LHCN-M2 (cell line): ENCODE measurements at places on chromosomes 12 and 14. TPM values are rescaled to one million over a fixed set of nuclear protein-coding genes. Genes with fewer than 3 reads are reported as not detected.

Gene TSPAN11
- 0.17 and 0.32 TPM in 2 replicates for total RNA-seq

Gene ORAI1
- 11.4 and 15.5 TPM in 2 replicates for total RNA-seq

DNA sequence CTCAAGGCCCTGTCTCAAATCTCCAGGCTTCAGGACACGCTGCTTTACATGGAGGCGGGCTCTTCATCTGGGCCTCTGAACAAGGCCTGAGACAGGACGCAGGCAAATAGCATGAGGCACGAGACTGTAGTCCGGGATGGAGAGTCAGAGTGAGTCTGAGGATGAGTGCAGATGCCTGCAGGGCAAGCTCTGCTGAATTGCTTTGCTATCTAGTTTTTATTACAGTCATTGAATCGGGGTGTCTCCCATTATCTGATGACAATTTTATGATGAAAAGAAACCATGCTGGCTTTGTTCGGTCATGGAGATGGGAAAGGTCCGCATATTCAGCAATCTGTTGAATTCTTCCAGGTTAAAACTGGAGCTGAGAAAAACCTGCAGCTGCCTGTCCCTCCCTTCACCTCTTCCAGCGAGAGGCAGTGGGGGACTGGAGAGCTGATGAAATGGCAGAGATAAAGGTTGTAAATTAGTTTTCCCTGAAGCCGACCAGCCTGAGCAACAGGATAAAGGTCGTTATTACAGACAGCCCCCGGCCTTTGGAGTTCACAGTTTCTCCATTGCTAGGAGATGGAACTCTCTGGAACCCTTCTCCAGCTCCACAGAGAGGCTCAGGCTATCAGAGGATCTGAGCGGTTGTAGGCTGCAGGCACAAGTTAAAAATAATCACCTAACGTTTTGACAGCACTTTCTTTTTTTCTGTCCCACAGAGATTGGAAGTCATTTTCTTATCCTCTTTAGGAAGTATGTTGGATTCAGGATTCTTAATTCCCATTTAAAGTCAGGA lies 1.3 kb upstream of the ADGRD1 start:
- DNase-seq, result no peak

DNA sequence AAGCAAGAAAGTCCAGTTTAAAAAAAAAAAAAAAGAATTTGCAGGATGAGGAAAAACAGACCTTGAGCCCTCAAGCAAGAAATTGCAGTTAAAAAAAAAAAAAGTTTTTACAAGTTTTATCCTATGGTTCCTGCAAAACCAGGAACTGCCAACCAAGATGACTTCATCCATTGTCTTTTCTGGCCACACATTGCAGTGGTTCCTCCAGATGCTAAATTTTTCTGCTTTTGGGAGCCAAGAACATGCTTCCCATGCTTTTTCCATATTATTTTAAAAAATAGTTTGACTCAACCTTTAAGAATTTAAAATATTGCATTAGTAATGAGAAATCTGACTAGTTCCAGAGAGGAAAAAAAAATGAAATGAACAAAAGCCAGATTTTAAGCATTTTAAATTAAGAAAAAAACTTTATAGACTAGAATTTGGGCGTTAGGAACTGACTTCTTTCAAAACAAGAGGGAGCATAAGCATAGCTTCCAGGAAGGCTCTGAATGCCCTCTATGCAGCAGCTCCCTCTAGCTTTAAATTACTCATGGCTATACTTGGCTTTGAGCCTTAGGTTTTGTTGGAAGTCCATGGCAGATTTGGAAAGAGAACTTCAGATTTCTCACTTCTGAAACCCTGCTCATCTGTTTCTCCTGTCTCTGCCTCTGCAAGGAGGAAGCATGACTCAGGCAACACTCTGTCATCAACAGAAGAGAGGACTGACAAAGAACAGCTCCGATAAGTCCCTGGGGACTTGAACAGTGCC lies 124.5 kb downstream of the GPR65 start:
- DNase-seq, result peak; percentile 41

GRCh38 chr12:14935031-14935430 lies 3.3 kb downstream of the ERP27 start:
- no peak for DNase-seq

Gene PALS1
- 23.8 and 25.2 TPM in 2 replicates for total RNA-seq

Gene GMPR2
- total RNA-seq, result 83.1 and 87.8 TPM in 2 replicates

DNA sequence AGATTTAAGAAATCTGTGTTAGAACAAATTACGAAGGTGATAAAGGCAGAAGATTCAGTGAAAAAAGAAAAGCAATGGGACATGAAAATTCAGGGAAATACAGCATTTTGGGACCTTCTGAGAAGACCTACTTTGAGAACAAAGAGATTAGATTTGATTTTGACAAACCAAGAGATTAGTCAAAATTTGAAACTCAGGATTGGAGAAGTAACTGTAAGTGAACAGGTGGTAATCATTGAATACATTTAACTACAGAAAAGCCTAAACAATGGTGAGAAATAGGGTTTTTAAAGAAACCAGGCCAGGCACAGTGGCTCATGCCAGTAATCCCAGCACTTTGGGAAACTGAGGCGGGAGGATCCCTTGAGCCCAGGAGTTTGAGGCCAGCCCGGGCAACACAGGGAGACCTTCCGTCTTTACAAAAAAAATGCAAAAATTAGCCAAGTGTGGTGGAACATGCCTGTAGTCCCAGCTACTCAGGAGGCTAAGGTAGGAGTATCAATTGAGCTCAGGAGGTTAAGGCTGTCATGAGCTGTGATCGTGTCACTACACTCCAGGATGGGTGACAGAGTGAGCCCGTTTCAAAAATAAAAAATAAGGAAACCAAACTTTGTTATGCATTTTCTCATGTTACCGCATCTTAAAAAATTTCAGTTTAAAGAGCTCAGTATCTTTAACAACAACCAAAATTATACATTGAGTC lies 8.9 kb upstream of the SAV1 start:
- no peak for DNase-seq

DNA sequence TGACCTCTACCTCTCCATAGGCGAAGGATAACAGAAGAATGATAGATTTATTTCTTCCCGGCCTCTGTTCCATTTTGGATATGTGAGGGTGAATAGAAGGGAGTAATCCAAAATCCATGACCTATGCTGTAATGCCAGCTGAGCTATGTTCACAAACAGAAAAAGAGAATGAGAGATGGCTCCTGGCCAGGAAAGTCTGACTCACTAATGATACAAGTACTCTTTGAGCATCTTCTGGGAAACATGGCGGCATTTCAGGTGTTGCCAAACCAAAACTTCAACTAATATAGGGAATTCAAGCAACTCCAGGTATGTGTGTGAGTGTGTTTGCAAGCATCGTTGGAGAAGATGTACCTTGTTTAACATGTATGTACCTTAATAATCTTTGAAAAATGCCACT lies 55.1 kb downstream of the MED13L start:
- DNase-seq, result peak; percentile 93

- DNase-seq, result no peak
Observed at GRCh38 chr14:90981636-90982035, 78.8 kb downstream of the RPS6KA5 start.

DNA sequence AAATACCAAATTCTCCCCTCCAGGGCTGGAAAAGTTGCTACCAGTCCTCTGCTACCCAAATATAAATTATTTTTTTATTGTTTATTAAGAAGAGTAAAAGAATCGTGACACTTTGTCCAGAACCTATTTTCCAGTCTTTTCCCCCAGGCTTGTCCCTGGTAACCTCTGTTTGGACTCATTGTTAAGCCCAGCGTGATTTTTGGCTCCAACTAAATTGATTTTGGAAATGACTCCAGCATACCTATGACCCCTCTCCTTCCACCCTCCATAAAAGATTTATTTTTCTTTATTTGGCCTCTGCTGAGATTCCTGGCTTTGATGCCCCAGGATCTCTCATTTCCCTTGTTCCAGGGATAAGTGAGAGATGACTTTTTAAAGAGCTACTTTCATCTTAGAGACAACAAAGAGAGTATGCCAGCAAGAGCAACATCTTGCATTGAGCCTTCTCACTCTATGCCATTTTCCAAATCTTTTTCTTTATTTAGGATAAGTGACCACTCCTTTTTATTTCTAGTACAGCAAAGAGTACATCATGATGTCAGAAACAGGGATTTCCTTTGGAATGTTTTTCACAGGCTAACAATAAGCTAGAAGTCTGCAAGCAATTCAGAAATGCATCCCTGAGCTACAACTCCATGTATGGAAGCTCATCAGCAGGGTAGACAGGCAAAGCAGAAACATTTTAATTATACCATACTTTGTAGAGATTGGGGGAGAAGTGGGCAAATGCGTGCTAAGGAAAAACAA lies 75.8 kb downstream of the DAD1 start:
- no peak for DNase-seq

- no peak for DNase-seq
Observed at GRCh38 chr14:99745307-99745951, 47.8 kb upstream of the EML1 start.

GRCh38 chr12:694734-695503 lies 31.7 kb upstream of the NINJ2 start:
- no peak for DNase-seq

Gene KRR1
- total RNA-seq, result 46.6 and 52.7 TPM in 2 replicates

GRCh38 chr14:101219896-101220703 lies 316.6 kb upstream of the RTL1 start:
- DNase-seq, result no peak

DNA sequence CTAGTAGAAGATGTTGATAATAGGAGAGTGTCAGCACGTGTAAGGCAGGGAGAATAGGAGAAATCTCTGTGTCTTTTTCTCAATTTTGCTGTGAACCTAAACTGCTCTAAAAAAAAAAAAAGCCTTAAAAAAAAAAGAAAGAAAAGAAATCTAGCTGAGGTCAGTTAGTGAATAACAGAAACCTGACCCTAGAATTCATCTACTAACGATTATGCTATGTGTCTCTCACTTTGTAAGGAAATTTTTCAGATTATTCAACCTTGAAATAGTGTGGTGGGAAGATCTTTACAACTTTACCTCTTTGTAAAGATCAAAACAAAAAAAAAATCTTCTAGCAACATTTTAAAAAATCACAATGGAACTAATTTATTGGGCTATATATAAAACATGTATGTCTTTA lies 995.7 kb downstream of the GALC start:
- no peak for DNase-seq

DNA sequence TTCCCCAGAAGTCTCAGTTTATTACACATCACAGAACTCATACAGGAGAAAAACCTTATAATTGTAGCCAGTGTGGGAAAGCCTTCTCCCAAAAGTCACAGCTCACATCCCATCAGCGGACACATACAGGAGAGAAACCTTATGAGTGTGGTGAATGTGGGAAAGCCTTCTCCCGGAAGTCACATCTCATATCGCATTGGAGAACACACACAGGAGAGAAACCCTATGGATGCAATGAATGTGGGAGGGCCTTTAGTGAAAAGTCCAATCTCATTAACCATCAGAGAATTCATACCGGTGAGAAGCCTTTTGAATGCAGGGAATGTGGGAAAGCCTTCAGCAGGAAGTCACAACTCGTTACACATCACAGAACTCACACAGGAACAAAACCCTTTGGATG lies 20.1 kb downstream of the ZNF84 start:
- DNase-seq, result peak; percentile 19

Gene TAS2R30
- total RNA-seq, result 0.32 and 0.57 TPM in 2 replicates

Gene GIT2
- 31.4 and 38.4 TPM in 2 replicates for total RNA-seq

- DNase-seq, result peak; percentile 72
Observed at GRCh38 chr14:88667555-88668273, 104.9 kb downstream of the ZC3H14 start.

Gene ALG10B
- 3.3 and 4.0 TPM in 2 replicates for total RNA-seq

Gene RAD9B
- total RNA-seq, result 1.0 and 1.5 TPM in 2 replicates

GRCh38 chr12:3113671-3114325 lies 36.6 kb downstream of the TSPAN9 start:
- DNase-seq, result no peak

Gene ANKRD33
- total RNA-seq, result not detected in 2 replicates

Gene ARG2
- total RNA-seq, result 0.80 and 3.1 TPM in 2 replicates

Gene CD4
- 0.92 TPM in 1 of 2 replicates, not detected in the other for total RNA-seq

Gene SRRM4
- not detected in 2 replicates for total RNA-seq

Gene HOXC11
- total RNA-seq, result 3.2 and 3.4 TPM in 2 replicates

DNA sequence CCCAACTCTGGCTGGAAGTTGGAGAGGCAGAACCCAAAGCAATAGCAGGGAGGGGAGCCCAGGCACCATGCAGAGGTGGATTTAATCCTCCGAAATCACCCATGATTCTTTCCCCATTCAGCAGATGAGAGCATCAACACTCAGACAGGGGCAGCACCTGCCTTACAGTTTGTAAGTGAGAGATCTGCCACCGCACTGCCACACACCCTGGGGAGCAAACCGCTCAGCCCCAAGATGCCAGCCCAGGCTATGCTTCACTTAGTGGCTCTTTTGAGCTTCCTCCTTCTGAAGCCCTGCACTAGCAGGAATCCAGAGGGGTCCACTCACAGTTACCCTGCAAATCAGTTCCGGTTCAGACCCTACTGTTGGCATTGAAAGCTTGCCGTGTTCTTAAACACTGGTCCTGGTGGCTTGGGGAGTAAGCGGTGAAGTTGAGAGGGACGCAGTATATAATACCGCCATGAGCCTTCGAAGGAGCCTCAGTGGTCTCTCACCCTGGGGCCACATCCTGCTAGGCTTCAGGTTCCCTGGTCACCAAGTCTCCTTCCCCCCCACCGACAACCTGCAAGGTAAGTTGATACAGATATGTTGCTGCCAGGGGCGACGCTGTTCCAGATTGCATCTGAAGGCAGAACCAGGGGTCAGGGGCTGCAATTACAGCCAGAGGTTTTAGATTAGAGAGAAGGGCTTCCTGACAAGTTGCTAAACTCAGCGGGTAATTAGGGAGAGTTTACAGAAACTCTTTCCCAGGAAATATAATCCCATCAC lies 72.0 kb upstream of the CCND2 start:
- DNase-seq, result no peak

Gene USP44
- total RNA-seq, result not detected in 2 replicates

DNA sequence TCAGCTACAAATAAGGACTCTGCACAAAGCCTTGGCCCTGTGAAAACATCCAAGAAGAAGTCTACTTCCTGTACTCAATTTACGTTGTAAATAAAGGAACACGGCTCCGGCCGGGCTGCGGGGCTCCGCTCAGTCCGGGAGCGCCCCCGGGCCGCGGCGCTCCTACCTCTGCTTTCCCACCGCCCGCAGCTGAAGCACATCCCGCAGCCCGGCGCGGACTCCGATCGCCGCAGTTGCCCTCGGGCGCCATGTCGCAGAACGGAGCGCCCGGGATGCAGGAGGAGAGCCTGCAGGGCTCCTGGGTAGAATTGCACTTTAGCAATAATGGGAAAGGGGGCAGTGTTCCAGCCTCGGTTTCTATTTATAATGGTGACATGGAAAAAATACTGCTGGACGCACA lies 502.3 kb upstream of the FOXG1 start:
- DNase-seq, result no peak

GRCh38 chr14:99546234-99546879 lies 57.6 kb downstream of the CCDC85C start:
- no peak for DNase-seq
